ENCODE measurements at places on chromosomes 5 and 9.

GRCh38 chr5:143119291-143119769, 284.2 kb downstream of the NR3C1 start:
- DNase-seq, result no peak

- no peak for DNase-seq
Observed at GRCh38 chr9:90569511-90569910, 73.1 kb downstream of the DIRAS2 start.

- DNase-seq, result no peak
Observed at GRCh38 chr9:75190762-75191161, 102.4 kb downstream of the OSTF1 start.

GRCh38 chr5:163938595-163938994, 433.2 kb downstream of the MAT2B start:
- DNase-seq, result no peak

DNA sequence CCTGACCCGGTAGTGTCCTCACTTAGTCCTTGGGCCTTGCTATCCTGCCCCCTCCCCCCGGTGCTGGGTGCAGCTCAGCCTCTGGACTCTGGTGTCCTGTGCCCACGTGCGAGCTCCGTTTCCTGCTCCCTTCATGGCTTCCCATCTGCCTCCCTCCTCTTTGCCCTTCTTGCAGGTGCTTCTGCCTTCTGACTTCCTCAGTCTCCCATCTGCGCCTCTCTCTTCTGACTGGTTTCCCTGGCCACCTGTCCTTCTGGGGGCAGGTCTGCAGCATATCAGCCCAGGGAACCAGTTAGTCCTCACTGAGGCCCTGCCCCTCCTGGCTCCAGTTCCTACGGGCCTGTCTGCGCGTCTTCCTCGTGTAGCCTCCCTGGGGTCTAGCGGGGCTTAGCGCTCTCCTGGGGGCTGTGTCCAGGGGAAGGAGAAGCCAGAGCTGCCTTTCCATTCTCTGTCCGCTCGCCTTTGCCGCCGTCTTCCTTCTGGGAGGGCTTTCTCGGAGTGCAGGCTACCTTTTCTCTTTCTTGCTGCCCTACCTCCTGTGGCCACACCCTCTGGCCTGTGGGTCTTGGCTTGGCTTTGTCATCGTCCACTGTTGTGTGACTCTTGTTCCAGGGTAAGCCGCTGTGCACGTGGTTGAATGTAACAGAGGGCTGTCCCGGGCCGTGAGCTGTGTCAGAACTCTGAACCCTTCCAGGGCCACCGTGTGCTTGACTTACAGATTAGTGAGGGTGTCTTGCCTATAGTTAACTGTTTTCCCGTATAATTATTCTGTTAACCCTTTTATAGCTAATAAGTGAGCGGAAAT, 51.8 kb downstream of the EHMT1 start:
- DNase-seq, result peak; percentile 10

DNA sequence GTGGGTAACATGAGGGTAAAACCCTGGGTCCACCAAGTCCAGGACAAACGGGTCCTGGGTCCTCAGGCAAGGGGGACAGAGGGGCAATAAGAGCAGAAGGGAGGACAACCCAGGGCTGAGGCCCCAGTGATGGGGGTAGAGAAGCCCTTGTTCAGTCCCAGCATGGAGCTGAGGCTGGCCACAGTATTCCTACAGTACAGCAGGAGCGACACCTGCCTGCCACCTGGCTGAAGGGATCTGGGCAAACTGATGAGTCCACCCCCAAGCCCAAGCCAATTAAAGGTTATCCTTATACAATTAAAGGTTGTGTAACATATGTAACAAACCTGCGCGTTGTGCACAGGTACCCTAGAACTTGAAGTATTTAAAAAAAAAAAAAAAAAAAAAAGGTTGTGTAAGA, 97.7 kb upstream of the LRRTM2 start:
- DNase-seq, result no peak

GRCh38 chr5:154491941-154492340, 13.9 kb upstream of the HAND1 start:
- no peak for DNase-seq

- DNase-seq, result peak; percentile 12
Observed at GRCh38 chr5:108003178-108003577, 332.4 kb upstream of the EFNA5 start.

GRCh38 chr9:72312386-72312987, 52.5 kb downstream of the ZFAND5 start:
- DNase-seq, result no peak

- DNase-seq, result no peak
Observed at GRCh38 chr5:59661954-59662615, 231.4 kb downstream of the PDE4D start.

DNA sequence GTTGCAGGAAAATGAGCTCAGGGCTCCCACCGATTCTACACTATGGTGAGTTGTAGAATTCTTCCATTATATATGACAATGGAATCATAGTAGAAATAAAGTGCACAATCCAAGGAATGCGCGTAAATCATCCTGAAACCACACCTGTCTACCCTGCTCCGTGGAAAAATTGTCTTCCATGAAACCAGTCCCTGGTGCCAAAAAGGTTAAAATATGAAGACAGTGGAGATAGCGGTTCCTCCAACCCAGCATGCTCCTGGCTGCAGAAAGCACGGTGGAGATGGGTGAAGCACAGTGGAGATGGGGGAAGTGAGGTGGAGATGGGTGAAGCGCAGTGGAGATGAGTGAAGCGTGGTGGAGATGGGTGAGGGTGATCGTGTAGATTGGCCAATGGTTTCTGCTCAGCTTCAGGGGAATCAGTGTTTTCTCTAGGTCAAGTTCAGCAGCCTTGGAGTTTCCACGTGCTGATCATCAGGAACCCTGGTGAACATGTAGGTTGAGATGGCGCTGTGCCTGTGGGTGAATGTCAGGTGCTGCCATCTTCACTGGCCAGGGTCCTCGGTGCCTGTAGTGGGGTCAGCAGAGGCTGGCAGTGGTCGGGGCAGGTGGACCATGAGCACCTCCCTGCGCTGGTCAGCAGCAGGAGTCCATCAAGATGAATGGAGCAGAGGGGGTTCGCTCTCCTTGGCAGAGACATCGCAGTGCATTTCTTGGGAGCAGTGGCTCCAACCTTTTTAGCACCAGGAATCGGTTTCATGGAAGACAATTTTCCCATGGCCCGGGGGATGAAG, 20.3 kb downstream of the PAEP start:
- no peak for DNase-seq

DNA sequence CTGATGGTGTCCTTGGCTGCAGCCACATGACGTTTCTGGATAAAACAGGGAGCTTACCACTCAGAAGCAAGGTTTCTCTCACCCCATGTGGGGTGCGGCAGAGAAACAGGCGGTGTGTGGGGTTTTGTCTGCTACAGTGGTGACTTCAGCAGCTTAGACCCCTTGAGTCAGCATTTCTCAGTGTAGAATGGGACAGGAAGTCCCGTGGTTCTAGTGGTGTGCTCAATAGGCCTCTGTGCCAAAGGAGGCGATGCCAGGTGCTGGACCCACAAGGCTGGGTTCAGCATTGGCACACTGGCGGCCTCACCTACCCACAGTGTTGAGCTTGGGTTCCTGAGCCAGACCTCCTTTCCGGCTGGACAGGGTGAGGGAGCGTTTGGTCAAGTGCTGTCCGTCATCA, 125.2 kb upstream of the SMIM23 start:
- no peak for DNase-seq

GRCh38 chr9:111853450-111853827, 43.2 kb upstream of the UGCG start:
- no peak for DNase-seq

DNA sequence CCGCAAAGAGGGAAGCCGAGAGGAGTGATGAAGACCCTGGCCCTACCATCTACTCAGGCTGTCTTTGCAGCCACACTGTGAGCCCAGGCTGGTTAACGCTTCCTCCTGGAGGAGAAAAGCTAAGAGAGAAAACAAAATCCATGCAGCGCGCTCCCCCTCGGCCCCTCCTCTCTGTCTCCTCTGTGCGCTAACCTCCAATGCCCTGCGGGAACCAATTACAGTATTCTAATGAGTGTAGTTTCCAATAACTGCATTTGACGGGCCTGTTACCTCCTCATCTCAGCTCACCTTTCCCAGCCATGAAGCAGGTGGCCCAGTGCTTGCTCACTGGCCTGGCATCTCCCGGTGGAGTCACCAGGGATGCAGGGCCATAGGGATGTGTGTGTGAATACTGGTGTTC, 565.5 kb downstream of the EBF1 start:
- no peak for DNase-seq

GRCh38 chr9:122393284-122393983, 22.6 kb downstream of the PTGS1 start:
- DNase-seq, result no peak

GRCh38 chr5:31347552-31347905, 154.0 kb downstream of the CDH6 start:
- no peak for DNase-seq

DNA sequence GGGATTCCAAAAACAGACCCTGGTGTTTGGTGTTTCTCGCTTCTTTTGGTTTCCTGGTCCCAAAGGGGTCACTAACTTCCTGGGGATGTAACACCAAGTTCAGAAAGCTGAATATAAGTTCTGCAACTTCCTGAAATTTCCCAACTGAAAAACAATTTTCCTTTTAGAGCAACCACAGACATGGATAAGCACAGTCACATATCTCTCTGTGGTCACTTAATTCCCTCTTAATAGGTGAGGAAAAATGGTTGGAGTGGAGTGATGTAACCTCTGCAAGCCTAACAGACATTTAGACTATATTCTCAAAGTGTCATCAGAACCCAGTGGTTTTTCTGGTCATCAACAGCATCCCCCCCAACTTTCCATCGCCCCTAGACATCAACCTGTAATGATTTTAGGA, 135.3 kb downstream of the PRELID2 start:
- no peak for DNase-seq

- DNase-seq, result peak; percentile 22
Observed at GRCh38 chr5:141821430-141821925, 56.7 kb downstream of the PCDH1 start.

- DNase-seq, result no peak
Observed at GRCh38 chr5:149240354-149240998, 31.2 kb upstream of the AFAP1L1 start.

- no peak for DNase-seq
Observed at GRCh38 chr5:132370971-132371602, 1.6 kb downstream of the SLC22A5 start.

DNA sequence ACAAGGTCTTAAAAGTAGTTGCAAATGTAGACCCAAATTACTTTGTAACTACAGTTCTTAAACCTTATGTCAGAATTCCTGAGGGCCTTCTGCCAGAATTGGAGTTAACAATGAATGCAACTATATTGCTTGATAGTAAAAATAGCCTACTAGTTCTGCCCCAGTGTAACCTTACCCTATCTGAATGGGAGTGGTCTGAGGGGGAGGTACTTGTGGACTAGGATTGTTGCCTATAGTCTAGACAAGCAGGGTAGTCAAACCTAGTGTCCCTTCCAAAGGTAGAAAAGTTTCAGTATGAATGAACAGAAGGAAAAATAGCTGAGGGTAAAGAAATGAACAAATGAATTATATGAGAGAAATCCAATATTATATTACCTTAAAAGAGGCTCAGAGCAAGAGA, 242.2 kb downstream of the PJA2 start:
- DNase-seq, result no peak

- no peak for DNase-seq
Observed at GRCh38 chr5:80569961-80570786, at the start of gene ANKRD34B. TSS of gene ANKRD34B (minus strand) at chr5:80570280. CDS start at chr5:80560019, 10,261 bp downstream.

Measured in epithelial cell of proximal tubule (primary cell).